ENCODE measurements at places on chromosomes 7 and 10. TPM values are rescaled to one million over a fixed set of nuclear protein-coding genes. Genes with fewer than 3 reads are reported as not detected.

DNA sequence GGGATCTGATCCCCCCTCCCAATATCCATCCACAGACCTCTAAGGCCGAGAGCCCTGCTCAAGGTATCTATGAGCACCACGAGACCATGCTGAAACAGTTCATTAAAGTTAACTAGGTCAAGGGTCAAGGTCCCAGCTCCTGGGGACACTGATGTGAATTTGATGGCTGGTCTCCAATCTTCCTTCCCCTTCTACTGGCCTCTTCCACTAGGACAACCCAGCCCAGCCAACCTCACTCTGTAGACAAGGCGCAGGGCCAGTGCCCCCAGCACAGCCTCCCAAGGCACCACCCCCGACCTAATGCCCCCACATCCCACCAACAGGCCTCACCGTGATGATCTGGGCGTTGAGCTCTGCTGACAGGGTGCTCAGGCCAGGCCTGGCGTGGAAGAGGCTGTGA lies 15.6 kb downstream of the RRP12 start:
- no peaks in the 10 kb centered on the region for H3K36me3 ChIP-seq
- no peaks in the 10 kb centered on the region for H3K27me3 ChIP-seq
- no peak overlapping the region for H3K4me3 ChIP-seq
- H3K4me1 ChIP-seq = no peaks in the 10 kb centered on the region
- no peak for DNase-seq

DNA sequence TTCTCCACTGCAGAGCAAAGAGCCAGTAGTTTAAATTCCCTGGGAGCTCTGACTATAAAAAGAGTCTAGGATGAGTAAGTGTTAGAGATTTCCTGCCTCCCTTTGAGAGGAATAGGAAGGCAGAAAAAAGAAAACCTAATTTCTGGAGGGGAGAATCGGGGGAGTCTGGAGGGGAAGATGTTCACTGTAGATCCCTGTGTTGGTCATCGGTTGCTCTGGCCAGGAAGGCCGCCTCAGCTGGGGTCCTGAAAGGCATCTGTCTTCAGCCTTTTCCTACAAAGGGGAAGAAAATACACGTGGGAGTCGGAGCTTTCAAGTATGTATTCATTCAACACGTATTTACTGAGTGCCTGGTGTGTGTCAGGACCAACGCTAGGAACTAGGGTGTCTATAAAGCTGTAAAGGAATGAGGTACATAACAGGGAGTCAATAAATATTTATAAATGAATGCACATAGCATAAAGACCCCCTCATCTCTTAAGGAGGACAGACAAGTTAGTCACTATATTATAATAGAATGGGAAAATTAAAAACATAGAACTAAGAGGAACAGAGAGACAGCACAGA lies 101.1 kb downstream of the ICA1 start:
- no peaks in the 10 kb centered on the region for H3K27me3 ChIP-seq
- no peaks in the 10 kb centered on the region for H3K4me1 ChIP-seq
- no peak overlapping the region for H3K27ac ChIP-seq

DNA sequence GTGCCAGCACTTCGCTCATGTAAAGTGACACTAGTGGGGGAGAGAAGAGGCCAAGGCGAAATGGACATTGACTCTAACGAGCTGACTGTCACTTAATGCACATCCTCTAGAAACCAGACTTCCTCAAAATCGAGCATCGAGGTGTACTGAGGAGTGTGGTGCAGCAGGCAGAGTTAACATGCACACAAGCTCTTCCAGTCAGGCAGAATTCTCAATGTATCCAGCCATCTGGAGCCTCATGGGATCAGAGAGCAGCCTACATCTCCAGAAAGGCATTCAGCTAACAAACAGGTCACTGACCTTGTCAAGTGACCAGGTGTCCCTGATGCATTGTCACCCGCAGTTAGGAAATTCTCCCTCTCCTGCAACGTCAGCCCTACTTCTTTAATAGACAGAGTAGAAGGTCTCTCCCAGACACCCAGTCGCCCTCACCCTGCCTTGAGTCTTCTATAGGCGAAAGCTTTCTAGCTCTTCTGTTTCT lies 259.8 kb upstream of the AOAH start:
- DNase-seq = no peak
- H3K27me3 ChIP-seq = no peaks in the 10 kb centered on the region

Gene EVX1
- not detected for total RNA-seq

Gene MYOF
- total RNA-seq = 57.2 TPM
